C1 segment of cervical spinal cord (tissue), 14 donors: ENCODE measurements at places on chromosomes 4 and X.

- no peak for DNase-seq
Observed at GRCh38 chrX:30880058-30880457, 9.0 kb downstream of the TAB3 start.

- no peak for DNase-seq
Observed at GRCh38 chr4:73152893-73153292, 83.4 kb upstream of the COX18 start.

DNA sequence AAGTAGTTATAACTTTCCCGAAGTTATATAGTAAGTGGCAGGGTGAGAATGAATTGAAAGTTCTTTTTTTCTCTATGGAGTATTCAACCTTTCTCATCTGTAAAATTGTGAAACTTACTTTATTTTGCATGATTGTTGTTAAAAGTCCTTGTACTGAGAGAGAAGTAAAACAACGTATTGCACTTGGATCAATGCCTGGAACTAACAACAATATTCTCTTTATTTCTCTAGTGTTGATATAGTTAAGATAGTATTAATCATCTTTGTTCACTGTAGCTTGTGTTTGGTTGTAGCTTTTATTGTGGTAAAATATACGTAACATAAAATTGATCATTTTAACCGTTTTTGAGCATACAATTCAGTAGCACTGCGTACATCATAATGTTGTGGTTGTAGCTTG is 48.7 kb downstream of the STIM2 start:
- DNase-seq = no peak

DNA sequence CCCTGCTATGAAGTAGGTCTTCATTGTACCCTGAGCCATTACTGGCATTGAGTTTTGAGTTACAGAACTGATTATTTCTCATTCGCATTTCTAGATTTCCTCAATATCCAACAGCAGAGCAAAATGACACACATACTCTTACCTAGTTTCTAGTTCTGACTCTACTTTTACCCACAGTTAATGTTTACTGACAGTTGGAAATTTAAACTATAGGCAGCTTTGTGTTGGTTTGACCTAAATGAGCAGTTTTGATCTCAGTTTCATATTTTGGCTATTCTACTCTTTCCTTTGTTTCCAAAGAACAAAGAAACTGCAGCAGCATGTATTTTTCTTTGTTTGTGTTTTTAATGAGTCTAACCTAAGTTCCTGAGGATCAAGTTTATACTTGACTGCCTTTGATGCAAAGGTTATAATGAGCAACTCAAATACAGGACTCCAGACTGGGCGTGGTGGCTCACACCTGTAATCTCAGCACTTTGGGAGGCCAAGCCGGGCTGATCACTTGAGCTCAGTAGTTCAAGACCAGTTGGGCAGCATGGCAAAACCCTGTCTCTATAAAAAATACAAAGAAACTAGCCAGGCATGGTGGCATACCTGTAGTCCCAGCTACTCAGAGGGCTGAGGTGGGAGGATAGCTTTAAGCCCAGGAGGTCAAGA is 30.4 kb downstream of the TXK start:
- no peak for DNase-seq

DNA sequence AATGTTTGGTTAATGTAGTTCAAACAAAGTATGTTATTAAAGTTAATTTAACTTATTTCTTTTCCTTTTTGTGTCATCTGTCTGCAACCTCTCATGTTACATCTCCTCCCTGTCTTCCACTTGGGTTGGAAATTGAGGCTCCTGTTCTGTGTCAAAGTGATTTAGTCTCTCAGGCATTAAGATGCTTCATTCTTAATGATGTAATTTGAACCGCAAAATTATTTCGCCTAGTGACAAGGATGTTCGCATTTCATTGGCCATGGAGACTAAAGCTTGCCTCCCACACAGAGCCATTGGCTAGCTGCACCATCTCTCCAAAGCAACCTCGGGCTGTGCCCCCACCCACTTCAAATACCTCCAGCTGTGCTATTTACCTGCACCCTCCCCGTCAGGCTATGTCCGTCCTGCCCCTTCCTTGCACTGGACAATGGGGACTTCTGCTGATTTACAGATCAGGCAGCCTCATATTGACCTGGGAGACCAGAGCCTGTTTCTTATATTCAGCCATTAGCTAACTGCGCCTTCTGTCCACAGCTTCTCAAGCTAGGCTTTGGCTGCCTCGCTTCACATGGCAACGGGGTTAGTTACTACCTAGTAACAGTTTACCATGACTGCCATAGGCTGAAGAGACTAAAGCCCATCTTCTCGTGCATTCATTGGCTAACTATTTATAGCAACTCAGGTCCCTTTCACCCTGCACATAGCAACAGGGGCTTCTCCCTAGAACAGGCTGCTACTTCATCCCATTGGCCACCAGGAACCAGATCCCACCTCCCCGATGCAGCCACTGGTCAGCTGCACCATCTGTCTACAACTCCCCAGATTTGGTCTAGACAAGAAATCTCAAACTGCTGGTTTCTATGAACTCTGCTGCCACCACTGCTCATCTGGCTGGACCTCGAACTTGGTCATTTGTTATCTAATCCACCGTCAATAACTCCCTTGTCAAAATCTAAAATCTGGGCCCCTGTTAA is 8.6 kb upstream of the ZNF157 start:
- DNase-seq = peak; percentile 54

DNA sequence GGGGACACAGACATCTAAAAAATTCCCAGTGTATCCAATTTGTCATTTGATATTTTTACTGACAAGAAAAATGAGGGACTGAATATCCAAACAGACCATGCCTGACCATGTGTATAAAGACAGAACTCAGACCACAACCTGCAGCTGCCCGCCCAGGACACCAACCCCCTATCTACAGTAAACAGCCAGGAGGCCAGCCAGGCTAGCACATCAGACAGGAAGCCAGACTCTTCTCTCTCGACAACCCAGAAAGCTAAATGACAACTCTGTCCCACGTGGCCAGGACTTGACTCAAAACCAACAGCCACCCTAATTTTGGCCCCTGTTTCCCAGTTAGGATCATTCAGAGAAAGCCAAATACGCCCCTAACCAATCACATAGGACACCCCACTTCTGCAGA is 15.1 kb downstream of the AFAP1 start:
- no peak for DNase-seq

GRCh38 chr4:62560858-62561257 is 1360.7 kb downstream of the ADGRL3 start:
- DNase-seq = no peak
